Thoracic aorta (tissue), 2 donors: ENCODE measurements at places on chromosomes 5 and 9. TPM values are rescaled to one million over a fixed set of nuclear protein-coding genes. Genes with fewer than 3 reads are reported as not detected.

- DNase-seq, result no peak
Measured at GRCh38 chr5:169988947-169989346, 8.7 kb upstream of the INSYN2B start.

NR5A1 gene
- total RNA-seq, result not detected

CBY3 gene
- not detected for total RNA-seq

GRCh38 chr9:120787933-120788332 lies 5.3 kb downstream of the FBXW2 start:
- DNase-seq, result no peak

GRCh38 chr5:66848749-66849641 lies 252.8 kb downstream of the MAST4 start:
- DNase-seq, result no peak

DNA sequence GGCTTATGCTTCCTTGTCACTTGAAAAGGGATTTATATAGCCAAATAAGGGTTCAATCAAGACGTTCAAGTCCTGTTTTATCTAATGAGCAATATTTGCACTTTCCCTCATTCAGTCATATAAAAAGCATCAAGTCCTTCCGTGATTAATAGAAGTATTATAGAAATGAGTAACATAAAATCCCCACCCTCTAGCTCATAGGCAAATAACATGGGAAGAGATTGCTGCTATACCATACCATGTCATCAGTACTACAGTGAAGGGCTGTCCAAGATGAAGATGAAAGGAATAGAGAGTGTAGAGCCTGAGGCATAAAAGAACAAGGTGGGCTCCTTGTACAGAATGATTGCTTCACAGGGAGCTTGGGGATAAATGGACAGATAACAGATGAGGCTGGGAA lies 20.4 kb upstream of the PAPPA start:
- DNase-seq, result no peak

DNA sequence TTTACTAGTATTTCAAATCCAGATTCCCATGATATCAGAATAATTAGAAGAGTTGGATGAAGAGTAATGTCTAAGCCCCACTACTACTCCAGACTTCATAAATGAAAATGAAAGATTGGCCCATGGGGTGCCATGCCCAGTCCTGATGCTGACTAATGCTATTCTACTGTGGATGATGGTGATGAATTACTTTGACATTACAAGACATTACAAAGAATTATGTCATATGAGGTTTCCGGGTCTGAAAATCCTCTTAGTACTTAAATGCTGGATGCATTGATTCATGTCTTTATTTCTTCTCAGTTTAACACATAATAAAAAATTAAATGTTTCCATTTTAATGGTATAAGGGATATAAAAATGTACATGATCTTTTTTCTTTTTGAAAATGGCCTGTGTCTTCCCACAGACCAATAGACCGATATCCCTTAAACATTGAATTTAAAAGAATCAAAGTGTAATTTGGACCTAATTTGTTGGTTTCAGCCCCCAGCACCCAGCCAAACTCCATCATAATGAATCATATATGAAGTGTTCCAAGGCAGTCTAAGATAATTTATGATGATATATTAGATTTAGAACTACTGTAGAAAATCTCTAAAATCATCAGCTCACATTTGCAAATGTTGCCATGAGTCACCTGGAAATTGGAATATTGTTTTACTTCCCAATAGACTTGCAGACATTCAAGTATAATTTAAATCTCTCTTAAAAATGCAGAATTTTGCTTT lies 223.6 kb upstream of the SGCD start:
- no peak for DNase-seq

DNA sequence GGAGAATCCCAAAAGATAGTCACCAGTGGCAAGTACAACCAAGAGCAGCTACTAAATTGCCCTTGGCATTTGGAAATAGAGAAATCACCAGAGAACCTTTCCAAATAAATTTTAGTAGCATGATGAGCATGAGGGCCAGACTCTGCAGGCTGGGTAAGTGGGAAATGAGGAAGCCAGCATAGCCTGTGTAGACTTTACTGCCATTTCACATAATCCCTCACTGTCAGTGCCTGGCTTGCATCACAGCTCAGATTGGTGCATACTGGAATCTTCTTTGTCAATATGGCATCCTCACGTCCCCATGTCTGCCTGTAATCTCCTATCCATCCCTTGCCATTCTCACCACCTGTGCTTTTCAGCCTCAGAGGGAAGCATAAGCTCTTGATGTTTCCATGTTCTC lies 14.5 kb downstream of the GRAMD2B start:
- no peak for DNase-seq

FIBCD1 gene
- total RNA-seq, result not detected

DNA sequence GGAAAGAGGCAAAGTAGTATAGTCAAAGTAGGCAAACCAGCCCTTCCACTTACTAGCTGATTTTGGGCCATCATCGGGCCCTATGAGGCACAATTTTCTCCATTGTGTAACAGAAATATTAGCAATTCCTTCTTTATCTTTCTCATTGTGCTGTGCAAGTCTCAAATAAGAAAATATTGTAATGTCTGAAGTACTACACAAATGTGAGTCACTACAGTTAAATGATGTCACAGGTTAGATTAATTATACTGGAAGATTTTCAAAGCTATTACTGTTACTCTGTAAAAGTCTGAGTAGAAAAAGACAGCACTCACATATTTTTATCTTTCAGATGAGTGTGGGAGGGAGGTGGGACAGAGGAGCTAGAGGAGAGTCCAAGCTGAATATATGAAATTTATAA lies 12.4 kb upstream of the TMC1 start:
- DNase-seq, result no peak

DNA sequence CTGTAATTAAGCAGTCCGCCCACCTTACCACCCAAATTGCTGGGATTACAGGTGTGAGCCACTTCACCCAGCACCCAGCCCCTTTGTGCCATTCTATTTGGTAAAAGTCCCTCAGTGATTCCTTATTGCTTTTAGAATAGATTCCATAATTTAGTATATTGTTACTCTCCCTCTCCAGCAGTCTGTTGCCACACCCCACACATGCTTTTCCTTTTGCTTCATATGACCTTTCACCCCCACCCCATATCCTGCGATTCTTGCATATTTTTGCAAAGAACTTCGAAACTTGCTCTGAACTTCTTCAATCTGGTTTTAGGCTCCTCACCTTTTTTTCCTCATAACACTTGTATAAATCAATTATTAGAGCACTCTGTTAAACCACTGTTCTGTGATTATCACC lies 100.2 kb downstream of the MTREX start:
- no peak for DNase-seq

AGXT2 gene
- total RNA-seq, result not detected

- no peak for DNase-seq
Measured at GRCh38 chr9:109164042-109164441, 3.0 kb downstream of the FRRS1L start.

DNA sequence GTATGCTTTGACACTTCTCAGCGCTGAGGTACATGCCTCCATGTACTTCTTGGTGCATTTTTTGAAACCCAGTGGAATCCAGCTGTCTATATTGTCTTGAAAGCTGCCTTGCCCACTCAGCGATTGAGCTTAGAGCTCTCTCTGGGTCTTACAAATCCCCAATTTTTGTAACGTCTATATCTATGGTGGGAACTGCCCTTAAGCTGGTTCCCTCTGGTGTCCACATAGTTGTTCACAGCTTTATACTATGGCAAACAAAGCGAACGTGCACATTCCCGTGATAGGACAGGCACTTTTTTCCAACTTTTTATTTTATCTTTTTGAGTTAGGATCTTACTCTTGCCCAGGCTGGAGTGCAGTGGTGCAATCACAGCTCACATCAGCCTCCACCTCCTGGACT lies 20.9 kb downstream of the CDHR2 start:
- no peak for DNase-seq

TJP2 gene
- 226 TPM for total RNA-seq

DNA sequence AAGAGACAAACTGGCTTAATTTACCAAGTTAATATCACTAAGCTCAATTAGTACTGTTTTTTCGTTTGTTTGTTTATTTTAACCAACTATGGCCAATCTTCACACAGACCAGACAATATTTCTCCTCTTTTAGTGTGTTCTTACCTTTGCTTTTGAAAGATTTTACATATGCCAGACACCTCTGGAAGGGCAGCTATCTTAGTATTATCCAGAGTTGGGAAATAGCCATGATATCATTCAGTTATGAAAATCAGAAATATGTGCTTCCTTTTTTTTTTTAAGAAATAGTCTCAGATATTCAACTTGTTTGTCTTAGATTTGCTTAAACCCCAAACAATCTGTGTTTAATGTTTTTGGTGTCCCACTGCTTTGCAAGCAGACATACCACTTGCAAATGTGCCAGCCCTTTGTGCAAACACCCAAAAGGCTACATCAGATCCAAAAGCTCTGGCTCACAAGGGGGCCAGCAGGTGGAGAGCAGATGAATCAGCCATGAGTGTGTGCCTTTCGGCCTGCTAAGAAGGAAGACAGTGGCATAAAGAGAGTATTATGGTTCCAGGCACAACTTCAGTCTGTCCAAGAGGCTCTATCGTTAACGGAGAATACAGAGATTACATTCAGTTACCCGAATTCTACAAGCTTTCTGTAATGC lies 147.6 kb downstream of the EFNA5 start:
- no peak for DNase-seq

GRCh38 chr9:72526901-72527800 lies 5.7 kb downstream of the TMC1 start:
- DNase-seq, result no peak

FBXL7 gene
- total RNA-seq, result 31.7 TPM

TSTD2 gene
- total RNA-seq, result 51.4 TPM
